ENCODE measurements at places on chromosomes 7 and 10.

- DNase-seq, result no peak
Measured at GRCh38 chr10:77027141-77027540, 610.5 kb downstream of the KCNMA1 start.

DNA sequence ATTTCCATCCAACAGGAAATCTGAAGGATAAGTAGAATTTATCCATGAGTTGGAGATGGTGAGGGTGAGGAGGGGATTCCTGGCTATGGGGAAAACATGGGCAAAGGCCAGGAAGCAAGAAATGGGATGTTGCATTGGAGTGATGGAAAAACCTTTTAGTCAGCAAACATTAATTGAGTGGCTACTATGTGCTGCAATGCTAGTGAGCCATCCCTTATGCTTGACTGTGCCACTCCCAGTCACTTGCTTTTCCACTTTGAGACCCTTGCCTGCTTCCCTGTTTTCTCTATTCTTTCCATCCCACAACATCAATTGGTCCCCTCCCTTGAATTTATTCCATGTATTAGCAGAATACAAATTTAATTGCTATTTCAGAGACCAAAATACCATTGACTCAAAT lies 252.7 kb upstream of the HABP2 start:
- DNase-seq, result no peak

- DNase-seq, result no peak
Measured at GRCh38 chr10:117462816-117463544, 79.6 kb upstream of the EMX2 start.

GRCh38 chr10:93006435-93007039 lies 54.1 kb upstream of the CYP26C1 start:
- no peak for DNase-seq

DNA sequence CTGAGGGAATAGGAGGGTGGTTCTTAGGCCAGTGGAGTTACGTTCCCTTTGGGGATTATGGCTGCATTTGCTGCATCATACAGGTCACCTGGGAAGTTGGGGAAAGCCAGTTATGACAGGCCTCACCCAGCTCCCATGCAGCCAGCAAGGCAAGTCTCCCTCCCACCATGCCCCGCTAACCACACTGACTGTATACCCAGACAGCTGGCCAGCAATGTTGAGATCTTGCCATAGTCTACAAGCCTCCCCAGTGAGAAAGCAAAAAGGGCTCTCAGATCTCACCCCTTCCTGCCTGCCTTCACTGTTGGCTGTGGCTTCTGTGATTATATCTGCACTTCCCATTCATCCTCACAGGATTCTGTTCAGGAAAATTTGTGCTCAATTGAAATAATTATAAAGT lies 133.3 kb upstream of the HGF start:
- DNase-seq, result no peak

DNA sequence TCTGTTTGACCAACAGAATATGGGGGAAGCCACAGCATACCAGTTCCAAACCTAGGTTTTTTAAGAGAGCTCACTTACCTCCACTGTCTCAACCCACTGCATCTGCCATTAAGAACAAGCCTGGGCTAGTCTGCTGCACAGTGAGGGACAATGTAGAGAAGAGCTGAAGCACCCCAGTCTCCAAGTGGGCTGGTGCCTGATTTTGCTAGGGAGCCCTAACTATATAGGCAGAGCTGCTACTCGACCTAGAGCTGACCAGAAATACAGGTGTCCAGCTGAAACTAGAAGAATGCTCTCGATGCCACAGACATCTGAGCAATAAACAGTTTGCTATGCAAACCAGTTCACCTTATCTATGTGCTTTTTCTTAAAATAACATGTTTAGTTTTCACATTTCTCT lies 106.9 kb upstream of the BET1 start:
- DNase-seq, result no peak

All from stimulated activated CD4-positive, alpha-beta T cell treated with anti-CD3 and anti-CD28 coated beads, Interleukin-1b, Interleukin-23, amount 100 ng/mL, for 1 hour (primary cell).